NCI-H524 treated with DMSO at 0.1 percent for 48 hours (cell line): ENCODE measurements at places on chromosomes 16 and 17.

DNA sequence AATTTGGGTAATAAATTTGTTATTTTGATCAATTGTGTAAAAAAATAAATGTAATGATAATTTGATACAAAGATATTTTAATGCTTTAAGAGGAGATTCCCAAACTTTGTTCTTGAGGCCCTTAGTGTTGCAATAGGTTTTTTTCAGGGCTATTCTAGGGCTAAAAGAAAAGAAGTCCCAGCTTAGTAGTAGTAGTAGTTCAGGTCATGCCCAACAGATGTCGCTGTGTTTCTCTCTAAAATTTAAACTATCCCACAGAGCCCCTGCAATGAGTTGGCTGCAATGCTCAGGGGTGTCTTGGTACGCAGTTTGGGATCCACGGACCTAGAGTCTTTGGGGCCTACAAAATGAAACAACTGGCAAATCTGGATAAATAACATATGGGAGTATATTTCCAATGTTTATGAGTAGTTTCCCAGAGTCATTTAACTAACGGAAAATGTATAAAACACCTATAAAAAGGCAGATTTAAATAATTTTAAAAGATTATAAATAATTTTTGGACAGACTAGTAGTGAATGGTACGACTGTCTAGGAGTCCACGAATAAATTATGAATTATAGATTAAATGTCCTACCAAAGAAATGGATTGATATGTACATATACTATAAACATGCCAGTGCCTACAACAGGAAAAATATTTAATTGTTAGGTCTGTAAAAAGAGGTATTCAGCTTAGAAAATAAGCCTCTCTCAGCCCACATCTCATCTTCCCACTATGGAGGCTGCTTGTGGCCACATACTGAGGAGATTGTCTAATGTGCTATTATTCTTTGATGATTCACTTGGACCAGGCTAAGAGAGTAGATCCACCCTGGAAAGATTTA, 228.5 kb upstream of the PMFBP1 start:
- DNase-seq: peak; percentile 36

- no peak for DNase-seq
Measured at GRCh38 chr17:62673614-62674362, 46.3 kb downstream of the MRC2 start.

GRCh38 chr16:14151256-14152030, 80.3 kb downstream of the MRTFB start:
- no peak for DNase-seq

- DNase-seq: no peak
Measured at GRCh38 chr17:28950752-28951427, 428 bp downstream of the PHF12 start.

DNA sequence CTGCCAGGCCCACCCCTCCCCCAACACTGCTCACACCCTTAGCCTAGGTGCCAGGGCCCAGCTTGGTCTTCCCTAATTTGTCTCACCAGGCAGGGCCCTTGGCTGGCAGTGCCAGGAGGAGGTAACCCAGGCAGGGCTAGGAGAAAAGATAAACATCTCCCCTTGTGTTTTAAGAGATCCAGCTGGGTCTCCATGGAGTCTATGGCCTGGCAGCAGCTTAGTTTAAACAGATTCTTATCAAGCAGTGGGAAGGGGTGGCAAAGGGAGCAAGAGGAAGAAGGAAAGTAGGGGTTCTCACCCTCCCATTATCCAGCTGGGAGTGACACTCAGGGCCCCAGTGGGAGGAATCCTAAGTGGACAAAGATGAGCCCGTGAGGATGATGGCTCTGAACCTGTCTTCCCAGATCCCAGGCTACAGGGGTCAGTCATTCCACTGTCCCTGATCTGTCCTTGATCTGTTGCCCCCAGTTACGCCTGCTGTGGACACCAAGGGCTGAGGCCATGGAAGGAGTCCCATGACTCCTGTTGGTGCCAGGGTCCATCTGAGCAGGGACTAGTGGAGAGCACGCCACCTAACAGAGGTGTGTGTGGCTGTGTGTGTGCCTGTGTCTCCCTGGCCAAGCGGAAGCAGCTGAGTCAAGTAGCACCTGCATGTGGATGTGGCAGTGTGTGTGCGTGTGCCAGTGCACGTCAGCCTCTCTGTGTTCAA, 47.4 kb upstream of the MEIOC start:
- DNase-seq: no peak

- DNase-seq: no peak
Measured at GRCh38 chr17:38511150-38512108, 83.2 kb downstream of the ARHGAP23 start.

GRCh38 chr16:12629271-12629670, 174.4 kb downstream of the CPPED1 start:
- no peak for DNase-seq

DNA sequence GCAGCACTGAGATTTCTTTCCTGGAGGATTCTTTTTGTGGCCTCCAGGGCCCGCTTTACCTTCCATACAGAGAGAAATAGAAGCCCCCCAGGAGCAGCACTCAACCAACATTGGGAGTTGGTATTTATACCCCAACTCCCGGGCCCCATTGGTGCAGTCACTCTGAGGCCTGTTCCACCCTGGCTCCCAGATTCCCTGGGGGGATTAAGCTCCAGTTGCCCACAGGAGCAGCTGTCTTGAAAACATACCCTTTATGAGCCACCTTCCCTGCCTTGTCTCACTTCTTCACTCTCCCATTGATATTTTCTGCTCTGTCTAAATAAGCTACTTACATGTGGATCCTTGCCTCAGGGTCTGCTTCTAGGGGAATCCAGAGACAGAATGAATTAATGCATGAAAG, 167.8 kb downstream of the KATNIP start:
- peak; percentile 75 for DNase-seq

DNA sequence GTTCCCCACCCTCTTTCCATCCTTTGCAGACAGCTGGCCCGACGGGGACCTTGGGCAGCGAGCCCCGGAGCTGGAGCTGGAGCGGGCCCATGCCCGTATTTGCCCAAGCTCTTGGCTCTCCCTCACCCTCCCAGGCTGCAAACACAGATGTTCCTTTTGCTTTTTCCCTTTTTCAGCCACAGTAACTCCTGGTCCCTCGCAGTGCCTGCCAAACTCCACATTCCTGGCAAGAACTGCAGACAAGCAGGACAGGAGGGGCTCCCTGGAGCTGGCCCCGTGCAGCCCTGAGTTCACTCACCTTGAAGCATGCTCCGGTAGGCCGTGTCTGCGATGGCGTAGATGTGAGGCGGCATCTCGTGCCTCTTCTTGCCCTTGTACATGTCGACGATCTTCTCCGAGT, 33.9 kb downstream of the MYH11 start:
- no peak for DNase-seq

GRCh38 chr16:47142486-47142820, 1.3 kb downstream of the NETO2 start:
- DNase-seq: no peak

DNA sequence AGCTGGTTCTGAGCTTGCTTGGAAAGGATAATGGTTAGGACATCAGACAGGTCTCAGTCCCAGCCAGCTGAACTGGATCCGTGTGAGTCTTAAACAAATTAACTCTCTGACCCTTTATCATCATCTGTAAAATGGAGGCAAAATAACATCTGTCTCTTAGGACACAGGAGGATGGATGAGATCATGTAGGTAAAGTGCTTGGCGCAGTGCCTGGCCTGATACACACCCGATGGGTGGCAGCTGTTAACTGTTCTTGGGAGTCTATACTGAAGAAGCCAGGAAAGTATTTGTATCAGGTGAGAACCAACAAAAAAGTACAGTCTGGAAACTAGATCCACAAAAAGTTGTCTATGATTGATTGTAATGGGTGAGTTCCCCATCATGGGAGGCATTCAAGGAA, 188.6 kb downstream of the C16orf78 start:
- DNase-seq: peak; percentile 74

- peak; percentile 37 for DNase-seq
Measured at GRCh38 chr17:51056813-51057510, 63.7 kb downstream of the SPAG9 start.

DNA sequence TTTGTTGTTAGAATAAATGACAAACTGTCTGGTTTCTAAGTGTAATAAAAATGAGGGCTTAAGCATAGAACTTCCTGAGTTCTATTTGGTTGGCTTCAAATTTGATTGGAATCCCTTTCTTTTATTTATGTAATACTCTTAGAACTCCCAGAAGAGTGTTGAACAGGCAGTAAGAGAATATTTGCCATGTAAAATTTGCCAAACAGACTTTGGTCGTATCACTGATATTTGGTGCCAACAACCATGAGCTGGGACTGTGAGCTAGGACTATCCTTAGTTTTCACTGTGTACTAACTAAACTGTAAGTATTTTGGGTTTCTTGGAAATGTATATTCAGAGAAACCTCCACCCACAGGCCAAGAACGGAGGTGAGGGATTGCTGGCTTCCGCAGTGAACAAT, 971.2 kb upstream of the SOX9 start:
- DNase-seq: no peak

DNA sequence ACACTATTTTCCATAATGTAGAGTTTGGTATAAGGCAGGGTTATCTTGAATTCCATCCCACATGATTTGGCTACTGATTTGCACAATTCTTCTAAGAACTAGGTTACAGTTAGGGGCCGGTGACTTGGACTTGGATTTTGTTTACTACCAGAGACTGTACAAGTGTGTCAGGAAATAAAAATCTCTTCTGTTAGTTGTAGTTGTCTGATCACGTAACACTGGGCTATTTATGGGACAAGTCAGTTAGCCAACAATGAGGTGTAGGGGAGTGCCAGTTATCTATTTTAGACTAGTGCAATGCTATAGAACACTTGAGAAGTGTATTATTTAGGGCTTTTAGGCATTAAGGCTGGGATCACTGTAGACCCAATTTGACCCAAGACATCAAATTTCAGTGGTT, 39.7 kb upstream of the GHDC start:
- DNase-seq: no peak

DNA sequence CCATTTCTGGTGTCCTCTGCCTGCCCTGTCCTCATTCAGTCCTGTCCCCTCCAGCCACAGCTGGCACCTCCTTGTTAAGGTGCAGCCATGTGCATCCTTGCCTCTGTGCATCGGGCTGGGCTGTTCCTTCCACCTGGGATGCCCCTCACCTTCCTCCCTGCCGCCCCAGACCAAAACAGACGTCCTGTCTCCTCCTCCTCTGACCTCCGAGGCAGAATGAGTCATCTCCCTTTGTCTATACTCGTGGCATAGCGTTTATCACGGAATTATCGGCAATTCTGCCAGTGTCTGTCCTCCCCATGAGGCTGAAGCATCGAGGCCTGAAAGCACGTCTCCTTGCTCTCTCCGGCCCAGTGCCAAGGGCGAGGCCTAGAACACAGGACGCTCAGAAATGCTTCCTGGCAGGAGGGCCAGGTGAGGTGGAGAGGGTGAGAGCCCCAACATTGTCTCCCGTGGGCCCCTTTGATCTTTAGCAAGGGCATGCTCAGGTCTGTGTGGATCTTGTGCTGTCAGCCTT, 4.6 kb downstream of the RAI1 start:
- DNase-seq: no peak

DNA sequence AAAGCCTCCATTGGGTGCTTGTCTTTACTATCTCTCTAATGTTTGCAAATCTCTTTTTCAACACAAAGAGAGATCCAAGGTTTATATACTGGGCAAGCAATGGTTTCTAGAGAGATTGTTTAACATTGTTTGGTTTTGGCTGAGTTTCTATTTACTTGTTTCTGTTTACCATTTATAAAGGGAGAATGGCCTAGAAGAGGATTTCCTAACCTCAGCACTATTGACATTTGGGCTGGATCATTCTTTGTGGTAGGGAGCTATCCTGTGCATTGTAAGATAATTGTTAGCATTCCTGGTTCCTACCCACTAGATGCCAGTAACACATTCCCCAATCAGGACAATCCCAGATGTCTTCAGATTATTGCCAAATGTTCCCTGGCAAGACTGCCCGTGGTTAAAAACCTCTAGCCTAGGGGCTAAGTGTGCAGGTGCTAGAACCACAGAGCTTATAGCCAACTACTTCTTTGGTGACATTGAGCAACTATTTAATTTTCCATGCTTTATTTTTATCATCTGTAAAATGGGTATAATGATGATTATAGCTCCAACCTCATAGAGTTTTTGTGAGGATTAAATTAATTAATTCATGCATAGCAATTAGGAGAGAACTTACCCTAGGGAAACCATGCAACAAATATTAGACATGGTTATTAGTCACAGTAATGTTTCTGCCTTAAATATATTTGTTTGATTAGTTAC, 413.9 kb upstream of the MAF start:
- no peak for DNase-seq

DNA sequence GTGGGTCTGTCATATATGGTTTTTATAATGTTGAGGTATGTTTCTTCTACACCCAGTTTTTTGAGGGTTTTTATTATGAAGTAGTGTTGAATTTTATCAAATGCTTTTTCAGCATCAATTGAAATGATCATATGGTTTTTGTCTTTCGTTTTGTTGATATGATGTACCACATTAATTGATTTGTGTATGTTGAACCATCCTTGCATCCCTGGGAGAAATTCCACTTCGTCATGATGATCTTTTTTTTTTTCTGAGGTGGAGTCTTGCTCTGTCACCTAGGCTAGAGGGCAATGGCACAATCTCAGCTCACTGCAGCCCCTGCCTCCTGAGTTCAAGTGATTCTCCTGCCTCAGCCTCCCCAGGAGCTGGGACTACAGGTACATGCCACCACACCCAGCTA, 14.0 kb upstream of the TMEM219 start:
- no peak for DNase-seq

- DNase-seq: no peak
Measured at GRCh38 chr16:46583036-46583435, 38.1 kb downstream of the SHCBP1 start.

- DNase-seq: peak; percentile 15
Measured at GRCh38 chr17:32111141-32111771, 31.0 kb upstream of the RHOT1 start.

GRCh38 chr16:74841904-74842303, 67.3 kb upstream of the FA2H start:
- DNase-seq: no peak

DNA sequence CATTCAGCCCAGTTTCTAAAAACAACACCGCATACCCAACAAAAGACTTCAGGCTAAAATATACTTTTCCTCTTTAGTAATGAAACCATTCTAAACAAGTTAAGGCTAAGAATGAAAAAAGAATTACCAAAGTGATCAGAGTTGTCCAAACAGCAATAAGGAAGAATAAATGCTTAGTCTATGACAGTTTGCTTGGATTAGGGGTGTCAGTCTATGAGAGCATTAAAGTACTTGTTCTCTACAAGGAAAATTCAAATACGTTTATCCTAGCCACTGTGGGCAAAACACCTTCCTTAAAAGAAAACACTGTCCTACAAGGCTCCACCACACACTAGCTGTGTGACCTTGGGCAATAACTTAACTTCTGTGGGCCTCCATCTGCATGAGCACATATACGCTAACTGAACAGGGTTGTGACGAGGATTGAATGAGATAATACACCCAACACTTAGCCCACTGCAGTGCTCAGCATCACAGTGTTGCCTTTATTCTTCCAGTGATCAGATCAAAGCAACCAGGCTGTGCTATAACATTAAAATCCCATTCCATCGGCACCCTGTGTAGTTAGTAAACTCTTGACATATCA, 53.6 kb downstream of the TEX2 start:
- DNase-seq: no peak

GRCh38 chr17:82065193-82065637, 389 bp downstream of the DUS1L start:
- DNase-seq: no peak
